ENCODE measurements at places on chromosomes 12 and 14.

DNA sequence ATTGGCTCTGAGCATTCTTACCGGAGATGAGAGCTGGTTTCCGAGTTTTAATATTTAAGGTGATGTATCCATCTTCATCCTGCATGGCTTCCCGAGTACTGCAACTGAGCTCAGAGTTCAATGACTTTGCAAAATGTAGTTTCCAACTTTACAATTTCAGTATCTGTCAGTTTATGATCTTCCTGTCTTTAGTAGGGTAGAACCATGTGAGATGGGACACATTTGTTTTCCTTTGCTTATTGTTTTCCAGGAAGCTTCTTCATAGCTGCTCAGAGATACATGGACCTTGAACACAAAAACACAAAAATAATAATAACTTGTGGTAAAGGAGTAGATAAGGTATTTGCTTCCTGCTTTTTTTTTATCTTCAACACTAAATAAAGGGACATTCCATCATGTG lies at the start of gene CLEC1B:
TSS of gene CLEC1B (minus strand) at position 106 of the 400 bp plus-strand sequence. CDS start at position 85, 21 bp downstream.
- no peak for DNase-seq

- no peak for DNase-seq
Measured at GRCh38 chr12:40711121-40711520, 18.9 kb downstream of the CNTN1 start.

GRCh38 chr12:23576372-23576771 lies 373.1 kb downstream of the SOX5 start:
- no peak for DNase-seq

GRCh38 chr12:1660304-1661187 lies 30.3 kb upstream of the ADIPOR2 start:
- DNase-seq, result peak; percentile 48

GRCh38 chr12:11705010-11705409 lies 55.5 kb downstream of the ETV6 start:
- DNase-seq, result no peak

DNA sequence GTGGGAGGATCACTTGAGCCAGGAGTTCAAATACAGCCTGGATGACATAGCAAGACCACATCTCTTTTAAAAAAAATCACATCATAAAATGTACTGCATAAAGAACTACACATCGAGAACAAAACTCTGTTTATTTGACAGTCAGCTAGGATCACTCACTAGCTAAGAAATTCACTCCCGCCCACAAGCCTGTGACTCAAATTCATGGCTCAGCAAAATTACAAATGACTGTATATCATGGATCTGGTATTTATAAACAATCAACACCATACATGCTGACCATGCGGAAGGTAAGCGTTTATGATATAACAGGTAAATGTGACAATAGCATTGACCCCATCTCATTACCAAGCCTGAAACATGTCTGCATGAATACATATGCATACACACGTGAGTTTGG lies 206.5 kb downstream of the EFCAB11 start:
- DNase-seq, result peak; percentile 31

DNA sequence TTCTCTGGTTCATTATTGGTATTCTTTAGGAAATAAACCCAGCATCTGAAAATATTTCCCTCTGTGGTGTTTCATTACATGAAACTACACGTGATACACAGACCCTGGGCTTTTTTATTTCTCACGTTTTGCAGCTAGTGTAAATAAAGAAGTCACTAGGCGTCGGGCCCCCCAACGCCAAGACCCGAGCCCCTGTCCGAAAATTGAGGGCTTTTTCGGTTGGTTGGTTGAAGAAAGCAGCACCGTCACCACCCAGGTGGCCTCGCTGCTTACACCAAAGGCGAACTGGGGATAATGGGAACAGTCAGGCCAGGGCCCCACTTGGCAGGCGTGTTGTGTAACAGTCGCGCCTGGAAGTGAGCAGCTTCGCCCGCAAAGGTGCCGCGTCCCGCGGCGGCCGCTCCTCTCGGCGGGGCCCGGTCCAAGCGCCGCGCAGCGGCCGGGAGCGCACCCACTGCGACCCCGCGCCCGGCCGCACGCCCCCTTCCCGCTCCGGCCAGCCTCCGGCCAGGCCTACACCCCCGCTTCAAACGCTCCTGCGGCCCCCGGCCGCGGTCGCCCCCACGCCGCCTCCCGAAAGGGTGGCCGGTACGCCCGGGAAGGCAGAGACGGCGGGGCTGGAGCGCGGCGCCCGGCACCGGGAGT lies 1.2 kb downstream of the DUSP16 start:
- DNase-seq, result peak; percentile 58

DNA sequence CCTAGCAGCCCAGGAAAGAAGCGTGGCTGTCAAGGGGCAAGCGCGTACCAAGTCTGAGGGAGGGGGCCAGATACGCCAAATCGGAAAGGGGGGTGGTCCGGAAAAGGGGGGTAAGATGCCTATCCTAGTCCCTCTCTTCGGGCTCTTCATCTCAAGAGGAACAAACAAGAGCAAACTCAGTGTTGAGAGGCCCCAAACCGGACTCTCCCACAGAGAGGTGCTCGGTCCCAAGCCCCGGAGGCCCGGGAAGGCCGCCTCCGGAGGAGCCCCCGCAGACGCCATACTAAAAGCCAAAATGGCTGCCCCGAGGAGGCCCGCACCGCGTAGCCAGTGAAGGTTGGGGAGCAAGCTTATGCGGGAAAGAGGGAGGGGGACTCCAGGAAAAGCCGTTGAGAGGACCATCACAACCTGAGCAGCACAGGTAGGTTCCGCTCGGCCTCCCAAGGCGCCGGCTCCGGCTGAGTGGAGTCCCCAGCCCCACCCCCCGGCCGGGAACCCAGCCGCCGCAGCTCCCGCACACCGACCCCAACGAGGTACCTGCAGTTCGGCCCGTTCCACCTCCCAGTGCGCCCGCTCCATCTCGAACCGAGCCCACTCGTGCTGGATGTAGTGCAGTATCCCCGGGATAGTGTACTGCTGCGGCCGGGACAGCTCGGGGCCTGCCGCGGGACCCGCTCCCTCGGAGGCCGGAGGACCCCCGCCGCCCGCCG lies at the start of gene AP4S1:
TSS of gene AP4S1 (plus strand) at position 283 of the 710 bp plus-strand sequence. CDS start 40,548 bp downstream, outside the sequence.
- peak; percentile 61 for DNase-seq

GRCh38 chr12:105222284-105222655 lies 13.7 kb downstream of the APPL2 start:
- no peak for DNase-seq

DNA sequence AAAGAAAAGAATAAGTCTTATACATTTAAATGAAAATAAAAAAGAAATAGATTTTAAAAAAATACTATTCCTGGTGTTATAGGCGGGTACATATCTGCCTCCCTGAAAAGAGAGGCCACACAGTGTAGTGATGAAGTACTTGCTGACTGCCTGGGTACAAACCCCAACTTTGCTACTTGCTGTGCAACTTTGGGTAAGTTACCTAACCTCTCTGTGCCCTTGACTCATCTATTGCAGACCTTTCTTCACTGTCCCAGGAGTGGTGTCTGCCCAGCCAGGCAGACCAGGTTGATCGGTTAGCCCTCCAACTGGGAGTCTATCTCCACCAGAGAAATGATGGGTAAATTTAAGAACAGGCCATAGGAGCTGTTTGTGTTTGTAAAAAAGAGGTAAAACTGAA lies 82.0 kb downstream of the SLC24A4 start:
- no peak for DNase-seq

DNA sequence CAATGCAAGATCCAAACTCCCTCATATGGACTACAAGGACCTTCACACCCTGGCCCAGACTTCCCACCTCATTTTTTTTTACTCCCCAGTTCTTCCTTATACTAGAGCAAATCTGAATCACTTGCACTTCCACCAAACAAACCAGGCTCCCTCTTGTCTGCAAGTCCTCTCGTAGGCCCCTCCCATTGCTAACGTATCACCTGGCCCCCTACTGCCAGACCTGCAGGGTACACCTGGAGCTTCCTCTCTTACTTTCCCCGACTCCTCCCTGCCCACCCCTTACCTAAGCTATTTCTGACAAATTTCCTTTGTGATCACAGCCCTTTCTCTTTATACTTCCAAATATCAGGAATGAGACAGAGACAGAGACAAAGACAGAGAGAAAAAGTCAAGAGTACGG lies 463.9 kb downstream of the GALC start:
- DNase-seq, result no peak

DNA sequence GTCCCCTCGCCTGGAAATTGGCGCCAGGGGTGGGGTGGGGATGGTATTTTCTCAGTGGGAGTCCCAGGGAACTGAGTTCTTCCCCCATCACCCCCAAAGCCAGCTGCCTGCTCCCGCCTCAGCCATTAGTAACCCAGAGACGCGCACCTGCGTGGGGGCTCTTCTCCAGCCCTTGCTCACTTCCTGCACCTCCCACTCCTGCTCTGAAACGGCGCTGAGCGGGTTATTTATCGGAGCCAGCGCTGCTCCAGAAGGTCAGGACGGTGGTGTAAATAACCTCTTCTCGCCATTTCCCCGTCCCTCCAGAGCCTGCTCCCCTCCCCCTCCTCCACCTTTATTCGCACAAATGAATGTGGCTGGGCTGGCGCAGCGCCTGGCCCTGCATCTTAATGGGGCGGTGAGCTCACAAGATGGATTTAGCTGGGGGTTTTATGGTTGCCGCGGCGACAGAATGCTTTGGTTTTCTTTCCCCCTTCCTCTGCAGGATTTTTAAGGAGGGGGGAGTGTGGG lies 12.2 kb downstream of the GPR84 start:
- peak; percentile 62 for DNase-seq

DNA sequence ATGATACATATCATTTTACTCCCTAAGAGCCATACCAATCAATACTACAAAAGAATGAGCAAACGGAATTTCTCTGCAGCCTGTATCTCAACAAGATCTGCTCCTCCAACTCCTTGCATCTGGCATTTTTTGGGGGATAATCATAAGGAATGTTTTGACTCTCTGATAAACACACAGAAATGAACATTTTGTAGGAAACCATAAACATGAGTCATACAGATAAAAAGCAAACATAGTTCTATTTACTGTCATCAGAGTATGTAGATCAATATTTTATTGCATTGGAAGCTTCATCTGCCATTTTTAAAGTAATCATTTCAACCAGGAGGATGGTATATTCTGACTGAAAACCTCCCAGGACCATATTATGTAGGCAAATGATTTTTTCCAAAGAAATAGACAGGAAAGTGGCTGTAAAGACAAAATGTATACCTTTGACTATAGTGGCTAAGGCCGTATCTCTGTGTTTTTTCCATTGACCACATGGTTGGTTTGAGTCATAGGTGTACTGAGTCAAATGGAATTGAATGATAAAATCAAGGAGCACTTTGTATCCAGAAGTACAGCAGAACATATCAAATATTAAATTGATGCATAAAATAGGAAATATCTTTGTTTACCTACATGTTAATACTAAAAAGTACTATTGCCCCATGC lies 32.4 kb upstream of the CD69 start:
- DNase-seq, result no peak

GRCh38 chr12:58670623-58671022 lies 249.7 kb downstream of the LRIG3 start:
- no peak for DNase-seq

GRCh38 chr12:76346798-76347420 lies 1.3 kb downstream of the BBS10 start:
- DNase-seq, result peak; percentile 38

DNA sequence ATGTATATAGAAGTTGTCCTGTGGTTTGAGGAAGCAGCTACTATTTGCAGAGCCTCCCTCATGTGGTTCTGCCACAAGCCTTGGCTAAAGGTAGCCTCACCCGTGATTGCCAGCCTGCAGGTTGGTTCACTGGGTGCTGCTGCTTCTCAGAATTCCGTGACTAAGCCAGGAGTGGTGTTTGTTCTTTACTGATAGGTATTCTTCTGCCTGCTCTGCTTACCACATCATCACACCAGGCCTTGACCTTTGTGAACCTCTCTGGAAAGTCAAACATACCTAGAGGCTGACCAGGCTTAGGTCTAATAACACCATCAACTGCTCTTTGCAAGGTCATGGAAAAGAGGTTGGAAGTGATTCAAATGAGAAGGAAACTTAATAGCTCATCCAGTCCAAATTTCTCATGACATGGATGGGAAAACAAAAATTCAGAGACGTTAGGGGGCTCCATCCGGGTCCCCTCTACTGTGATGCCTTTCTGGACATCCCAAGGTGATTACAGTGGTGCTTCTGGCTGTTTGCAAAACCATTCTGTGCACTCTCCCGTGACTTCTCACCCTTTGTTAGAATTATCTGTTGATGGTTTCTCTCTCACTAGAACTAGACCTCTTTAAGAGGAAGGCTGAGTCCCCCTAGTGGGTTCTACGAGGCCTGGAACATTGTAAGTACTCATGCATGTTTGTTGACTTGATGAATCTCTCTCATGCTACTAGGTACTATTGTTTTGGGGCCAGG lies 8.5 kb upstream of the SOCS2 start:
- no peak for DNase-seq

DNA sequence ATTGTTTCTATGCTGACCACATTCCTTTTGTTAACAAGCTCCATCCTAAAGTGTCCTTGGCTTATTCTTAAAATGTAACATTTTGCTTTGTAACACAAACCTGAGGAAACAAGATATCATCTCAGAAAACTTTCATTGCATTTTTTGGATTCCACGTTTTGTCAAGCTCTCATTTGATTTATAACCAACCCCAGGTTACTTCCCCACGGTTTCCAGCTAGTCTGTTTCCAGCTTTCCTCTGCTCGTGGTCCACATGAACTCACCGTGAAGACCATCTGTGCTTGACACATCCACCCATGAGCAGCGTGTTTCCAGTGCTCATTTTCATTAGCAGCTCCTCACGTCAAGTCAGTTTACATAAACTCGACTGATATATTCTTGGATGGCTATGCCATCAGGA lies 6.4 kb upstream of the NKX2-8 start:
- no peak for DNase-seq

DNA sequence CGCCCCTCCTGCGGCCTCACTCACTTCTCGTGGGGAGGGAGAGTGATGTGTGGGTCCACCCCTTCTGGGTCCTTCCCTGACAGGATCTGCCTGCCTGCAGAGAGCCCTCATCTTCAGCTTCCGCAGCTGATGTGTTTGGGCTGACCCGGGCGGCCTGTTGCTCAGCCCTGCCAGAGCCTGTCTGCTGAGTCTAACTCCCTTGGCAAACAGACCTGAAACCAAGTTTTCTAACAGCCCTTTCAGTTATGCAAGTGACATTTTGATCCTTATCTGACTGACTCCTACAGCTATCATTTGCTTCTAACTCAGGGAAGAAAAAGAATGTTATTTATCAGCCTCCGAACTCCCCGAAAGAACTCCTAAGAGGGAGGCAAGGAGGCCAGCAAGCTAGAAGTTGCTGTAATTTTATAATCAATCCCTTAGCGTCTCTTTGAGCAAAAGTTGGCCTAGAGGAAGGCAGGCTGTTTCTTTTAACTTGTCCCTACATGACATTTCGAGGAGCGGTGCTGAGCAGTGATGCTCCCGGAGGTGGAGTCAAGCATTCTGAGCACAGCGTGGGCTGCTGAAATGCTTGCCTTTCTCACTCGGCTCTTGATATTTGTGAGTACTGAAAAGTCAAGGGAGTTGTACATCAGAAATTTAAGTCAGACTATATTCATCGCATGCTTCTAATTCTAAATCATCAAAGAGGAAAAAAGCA lies 31.5 kb upstream of the CACNA2D4 start:
- no peak for DNase-seq

Data from stimulated activated CD4-positive, alpha-beta T cell treated with anti-CD3 and anti-CD28 coated beads, Interleukin-15, amount 100 ng/mL, for 24 hours (primary cell).